ENCODE measurements at places on chromosomes 6 and 20. TPM values are rescaled to one million over a fixed set of nuclear protein-coding genes. Genes with fewer than 3 reads are reported as not detected.

C6orf58 gene
- total RNA-seq, result not detected

SYNDIG1 gene
- total RNA-seq, result 0.77 TPM

ENPP4 gene
- 21.1 TPM for total RNA-seq

RAMACL gene
- 3.2 TPM for total RNA-seq

TNNC2 gene
- total RNA-seq, result 0.74 TPM

COL9A1 gene
- not detected for total RNA-seq

VSX1 gene
- not detected for total RNA-seq

DNA sequence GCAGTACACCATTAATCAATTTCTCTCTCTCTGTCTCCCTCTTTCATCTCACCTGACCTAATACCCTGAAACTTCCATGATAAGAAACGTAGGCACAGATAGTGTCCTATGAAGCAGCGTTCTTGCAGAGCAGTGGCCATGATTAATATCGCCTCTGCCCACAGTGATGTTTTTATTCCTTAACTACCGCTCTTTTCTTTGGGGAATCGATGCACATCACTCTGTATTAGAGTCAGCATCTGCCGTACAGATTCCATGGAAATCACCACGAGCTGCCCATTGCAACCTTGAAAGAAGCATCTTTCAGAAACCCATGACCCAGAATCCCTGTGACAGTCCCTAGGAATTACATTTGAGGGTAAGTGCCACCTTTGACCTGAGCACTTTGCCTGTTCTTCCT lies 152.0 kb upstream of the ECI2 start:
- DNase-seq, result no peak

- DNase-seq, result no peak
Measured at GRCh38 chr20:52892023-52892422, 80.1 kb upstream of the TSHZ2 start.

GRCh38 chr6:169269180-169270076 lies 15.8 kb upstream of the THBS2 start:
- DNase-seq, result no peak

- no peak for DNase-seq
Measured at GRCh38 chr20:37911261-37911660, 8.3 kb downstream of the VSTM2L start.

GRCh38 chr6:138401960-138402837 lies 1.8 kb upstream of the HEBP2 start:
- no peak for DNase-seq

DNA sequence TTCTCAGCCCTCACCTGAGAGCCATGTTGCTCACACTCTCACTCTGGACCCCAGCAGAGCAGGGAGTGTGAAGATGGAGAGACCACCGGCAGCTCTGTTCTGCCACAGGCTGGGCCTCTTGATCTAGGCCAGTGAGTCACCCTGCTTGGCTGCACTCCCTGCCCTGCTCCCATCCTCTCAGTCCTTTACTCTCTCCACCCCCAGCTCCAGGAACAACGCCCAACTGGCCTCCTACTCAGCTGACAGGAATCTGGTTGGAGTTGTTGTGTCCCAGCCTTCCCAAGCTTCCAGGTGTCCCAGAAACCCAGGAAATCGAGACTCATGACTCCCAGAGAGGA lies at the start of gene PSORS1C1:
TSS of gene PSORS1C1 (plus strand) at position 260 of the 338 bp plus-strand sequence. CDS start 14,833 bp downstream, outside the sequence.
- no peak for DNase-seq

DNA sequence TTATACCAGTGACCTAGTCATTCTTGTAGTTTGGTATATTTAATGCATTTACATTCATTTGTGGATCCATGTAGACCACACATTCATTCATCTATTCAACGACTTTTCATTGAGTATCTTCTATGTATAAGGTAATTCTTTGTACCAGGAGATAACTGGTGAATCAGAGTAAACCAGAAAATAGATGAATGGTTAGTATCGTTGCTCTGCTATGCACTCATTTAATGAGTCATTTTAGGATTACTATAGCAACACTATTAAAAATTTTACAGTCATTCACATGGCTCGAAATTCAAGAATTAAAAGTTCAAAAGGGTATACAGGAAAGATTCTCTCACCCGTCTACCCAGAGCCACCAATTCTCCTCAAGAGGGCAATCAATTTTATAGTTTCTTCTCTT lies 26.8 kb downstream of the DOK5 start:
- no peak for DNase-seq

DNA sequence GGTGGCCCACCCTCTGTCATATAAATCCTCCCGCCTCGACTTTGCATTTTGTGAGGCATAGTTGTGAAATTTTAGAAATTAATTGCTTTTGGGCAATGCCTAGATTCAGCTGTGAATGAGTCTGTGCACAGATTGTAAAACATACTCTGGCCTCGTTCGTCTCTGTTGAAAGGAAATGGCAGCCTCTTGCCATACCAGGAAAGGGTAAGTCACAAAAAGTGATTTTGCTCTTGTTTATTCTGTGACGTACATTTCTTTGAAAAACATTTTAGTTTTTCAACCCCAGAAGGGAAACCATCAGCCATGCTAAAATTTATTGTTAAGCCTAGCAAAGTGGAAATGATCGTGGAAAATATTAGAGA lies 15.3 kb upstream of the EXOC2 start:
- no peak for DNase-seq

DNA sequence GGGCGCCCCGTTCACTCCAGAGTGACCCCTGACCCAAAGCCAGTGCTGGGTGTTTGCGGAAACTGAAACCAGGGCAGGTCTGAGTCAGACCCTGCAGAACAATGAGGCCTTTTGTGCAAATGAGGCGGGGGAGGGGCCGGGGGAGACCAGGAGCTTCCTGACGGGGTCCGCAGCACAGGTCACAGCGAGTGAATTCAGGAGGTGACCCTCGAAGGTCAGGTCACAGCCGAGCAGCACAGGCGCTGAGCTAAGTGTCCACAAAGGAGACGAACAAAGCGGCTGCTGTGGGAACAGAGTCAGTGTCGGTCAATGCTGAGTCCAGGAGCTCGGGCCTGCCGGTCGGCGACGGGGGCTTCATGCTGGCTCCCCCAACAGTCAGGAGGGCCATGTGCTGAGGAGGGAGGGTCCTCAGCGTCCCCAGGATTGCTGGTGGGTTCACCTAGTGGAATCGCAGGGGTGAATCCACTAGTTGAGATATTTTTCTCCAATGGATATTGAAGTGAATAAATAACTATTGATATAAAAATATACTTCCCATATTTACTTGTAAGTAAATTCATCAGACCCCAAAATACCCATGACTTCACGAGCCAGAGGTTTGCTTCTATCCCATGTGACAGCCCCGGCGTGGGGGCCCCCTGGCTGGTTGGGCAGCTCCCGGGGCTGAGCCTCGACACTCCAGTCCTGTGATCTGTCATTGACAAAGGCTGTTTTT lies 188.4 kb upstream of the SULF2 start:
- DNase-seq, result peak; percentile 87

DNA sequence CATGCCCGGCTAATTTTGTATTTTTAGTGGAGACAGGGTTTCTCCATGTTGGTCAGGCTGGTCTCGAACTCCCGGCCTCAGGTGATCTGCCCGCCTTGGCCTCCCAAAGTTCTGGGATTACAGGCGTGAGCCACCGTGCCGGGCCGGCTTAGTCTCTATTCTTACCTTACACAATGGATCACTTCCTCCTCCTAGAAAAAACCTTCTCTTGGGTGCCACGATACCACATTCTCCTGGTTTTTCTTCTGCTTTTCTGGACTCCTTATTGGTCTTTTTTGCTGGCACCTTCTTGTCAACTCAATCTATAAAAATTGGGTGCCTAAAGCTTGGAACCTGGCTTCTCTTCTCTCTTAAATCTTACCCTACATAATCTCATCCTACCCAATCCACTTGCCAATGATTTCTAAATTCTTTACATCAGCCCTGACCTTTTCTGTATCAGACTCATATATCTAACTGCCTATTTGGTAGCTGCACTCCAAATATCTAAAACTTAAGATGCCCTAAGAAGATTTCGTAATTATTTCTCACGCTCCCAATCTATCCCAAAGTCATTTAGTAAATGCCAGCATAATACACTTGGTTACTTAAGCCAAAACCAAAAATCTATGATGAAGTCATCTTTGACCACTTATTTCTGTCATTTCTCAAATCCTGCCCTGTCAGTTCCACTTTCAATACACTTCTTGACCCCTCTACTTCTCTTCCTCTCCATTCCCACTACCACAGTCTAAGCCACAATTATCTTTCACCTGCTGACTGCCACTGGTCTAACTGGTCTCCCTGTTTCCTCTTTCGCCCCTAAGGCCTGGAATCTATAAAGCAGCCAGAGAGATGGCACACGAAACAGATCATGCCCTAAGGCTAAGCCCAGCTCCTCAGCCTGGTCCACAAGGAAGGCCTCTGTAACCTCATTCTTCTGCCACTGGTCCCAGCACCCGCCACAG lies 43.2 kb downstream of the ELMO2 start:
- DNase-seq, result no peak

- DNase-seq, result no peak
Measured at GRCh38 chr20:14816471-14816870, 479.1 kb upstream of the FLRT3 start.

- DNase-seq, result no peak
Measured at GRCh38 chr20:11966186-11966585, 48.5 kb downstream of the BTBD3 start.

GRCh38 chr6:167330750-167331149 lies 5.9 kb downstream of the TTLL2 start:
- no peak for DNase-seq
